ENCODE measurements at places on chromosomes 7 and 10. TPM values are rescaled to one million over a fixed set of nuclear protein-coding genes. Genes with fewer than 3 reads are reported as not detected.

Gene MEST
- 384 TPM for total RNA-seq

Gene SKIDA1
- total RNA-seq: 0.58 TPM

Gene PLA2G12B
- total RNA-seq: not detected

Gene CCDC3
- 4.5 TPM for total RNA-seq

Gene OR2A5
- not detected for total RNA-seq

Gene CCL26
- total RNA-seq: 2.9 TPM

Gene PI4K2A
- 20.1 TPM for total RNA-seq
